ENCODE measurements at places on chromosomes 12 and 14.

DNA sequence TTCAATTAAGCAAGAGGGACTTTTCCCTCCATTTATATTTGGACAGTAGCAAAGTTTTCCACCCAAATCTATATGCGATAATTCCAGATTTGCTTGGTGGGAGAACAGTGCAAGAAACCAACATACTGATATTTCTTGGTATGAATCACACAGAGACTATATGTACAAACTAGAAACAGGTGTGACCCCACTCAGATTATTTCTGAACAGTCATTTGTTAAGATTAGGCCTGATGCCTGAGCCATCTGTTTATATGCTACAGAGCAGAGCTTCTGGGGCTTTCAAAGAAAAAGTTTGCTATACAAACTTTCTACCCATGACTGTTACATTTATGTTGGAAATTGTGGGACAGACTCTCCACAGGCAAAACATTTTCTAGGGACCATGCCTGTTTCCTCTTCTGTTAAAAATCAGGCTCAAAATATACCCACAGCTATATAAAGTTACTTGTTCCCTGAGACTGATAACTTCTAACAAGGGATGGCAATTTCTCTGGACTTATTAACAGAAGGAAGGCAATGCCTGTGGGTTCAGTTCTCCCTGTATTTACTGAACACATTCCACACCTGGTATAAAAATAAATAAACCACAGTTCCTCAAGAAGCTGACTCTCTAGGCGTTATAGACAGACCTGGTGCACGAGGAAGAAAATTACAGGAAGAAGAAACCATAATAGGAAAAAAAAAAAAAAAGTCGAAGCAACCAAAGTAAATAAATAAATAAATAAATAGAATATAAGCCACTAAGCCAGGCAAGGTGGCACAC is 8.0 kb downstream of the PTPN21 start:
- H3K27me3 ChIP-seq, result peaks cover 7% of the 10 kb centered on the region
- peaks cover under 1% of the 10 kb centered on the region for H3K4me1 ChIP-seq
- no peak overlapping the region for H3K27ac ChIP-seq

GRCh38 chr14:35897616-35898111 is 71.5 kb downstream of the BRMS1L start:
- H3K27ac ChIP-seq, result no peak overlapping the region
- DNase-seq, result no peak
- H3K4me1 ChIP-seq, result no peaks in the 10 kb centered on the region
- H3K36me3 ChIP-seq, result peaks cover 2% of the 10 kb centered on the region

DNA sequence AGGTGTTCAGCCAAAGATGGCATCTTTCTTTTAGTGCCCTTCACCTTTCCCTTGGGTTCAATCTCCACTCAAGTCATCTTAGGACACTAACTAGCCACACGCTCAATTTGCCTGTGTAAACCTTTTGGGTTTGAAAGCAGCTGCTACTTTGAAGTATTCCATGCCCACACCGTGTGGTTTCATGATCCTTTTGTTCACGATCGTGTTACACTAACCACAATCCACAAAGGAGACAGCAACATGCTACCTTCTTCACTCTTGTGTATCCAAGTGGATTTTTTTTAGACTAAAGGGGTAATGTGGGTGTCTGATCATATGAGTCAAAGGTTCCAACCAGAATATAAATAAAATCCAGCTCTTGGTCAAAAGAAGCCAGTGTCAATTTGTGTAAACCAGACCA is 122.7 kb upstream of the FAR2 start:
- H3K27me3 ChIP-seq, result no peaks in the 10 kb centered on the region
- H3K4me1 ChIP-seq, result peaks cover 7% of the 10 kb centered on the region
- no peak overlapping the region for H3K4me3 ChIP-seq
- no peaks in the 10 kb centered on the region for H3K36me3 ChIP-seq

DNA sequence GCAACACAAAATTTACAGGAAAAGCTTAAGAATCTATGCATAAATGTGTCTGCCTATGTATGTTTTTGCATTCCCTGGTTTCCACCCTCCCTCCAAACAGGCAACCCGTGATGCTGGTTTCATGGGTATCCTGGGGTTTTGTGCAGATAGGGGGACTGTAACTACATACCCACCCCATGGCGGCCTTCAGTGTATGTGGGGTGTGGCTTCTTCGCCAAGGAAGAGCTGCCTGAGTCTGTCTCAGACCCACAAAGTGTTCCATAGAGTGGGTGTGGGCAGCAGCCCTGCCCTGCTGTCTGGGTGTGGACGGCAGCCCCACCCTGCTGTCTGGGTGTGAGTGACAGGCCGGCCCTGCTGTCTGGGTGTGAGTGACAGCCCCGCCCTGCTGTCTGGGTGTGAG is 174.8 kb downstream of the ADGRD1 start:
- no peaks in the 10 kb centered on the region for H3K36me3 ChIP-seq
- H3K4me3 ChIP-seq, result no peak overlapping the region
- H3K27ac ChIP-seq, result no peak overlapping the region
- H3K4me1 ChIP-seq, result no peaks in the 10 kb centered on the region
- no peaks in the 10 kb centered on the region for H3K27me3 ChIP-seq
- DNase-seq, result no peak

- no peaks in the 10 kb centered on the region for H3K4me1 ChIP-seq
- no peaks in the 10 kb centered on the region for H3K36me3 ChIP-seq
- DNase-seq, result no peak
- no peak overlapping the region for H3K4me3 ChIP-seq
Observed at GRCh38 chr12:58804749-58805148, 115.6 kb downstream of the LRIG3 start.

- peaks cover 12% of the 10 kb centered on the region for H3K4me1 ChIP-seq
- no peaks in the 10 kb centered on the region for H3K27me3 ChIP-seq
- H3K36me3 ChIP-seq, result peaks cover 6% of the 10 kb centered on the region
- DNase-seq, result no peak
- no peak overlapping the region for H3K27ac ChIP-seq
- H3K4me3 ChIP-seq, result no peak overlapping the region
Observed at GRCh38 chr14:90096566-90096965, 34.8 kb downstream of the KCNK13 start.

GRCh38 chr12:109795023-109795422 is 38.2 kb downstream of the TRPV4 start:
- DNase-seq, result no peak
- H3K36me3 ChIP-seq, result no peaks in the 10 kb centered on the region
- H3K27ac ChIP-seq, result no peak overlapping the region
- H3K27me3 ChIP-seq, result peaks cover 2% of the 10 kb centered on the region
- no peaks in the 10 kb centered on the region for H3K4me1 ChIP-seq

DNA sequence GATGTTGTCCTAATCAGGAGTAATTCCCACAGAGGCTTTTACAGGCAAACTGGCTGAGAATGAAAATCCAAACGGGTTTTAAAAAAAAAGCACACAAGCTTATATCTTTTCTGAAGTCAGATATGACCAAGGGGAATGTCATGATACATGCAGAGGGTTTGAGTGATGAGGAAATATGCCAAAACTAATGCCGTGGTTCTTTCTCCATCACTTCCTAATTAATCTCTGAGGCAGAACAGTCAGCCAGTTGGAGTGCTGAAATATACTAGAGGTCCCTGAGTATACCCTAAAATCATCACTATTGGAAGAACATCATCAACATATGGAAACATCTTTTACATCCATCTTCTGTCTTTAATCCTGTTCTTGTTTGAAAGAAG is 160.8 kb upstream of the FAR2 start:
- no peak for DNase-seq
- no peaks in the 10 kb centered on the region for H3K4me1 ChIP-seq
- H3K4me3 ChIP-seq, result no peak overlapping the region
- H3K27me3 ChIP-seq, result peaks cover 4% of the 10 kb centered on the region
- no peak overlapping the region for H3K27ac ChIP-seq

DNA sequence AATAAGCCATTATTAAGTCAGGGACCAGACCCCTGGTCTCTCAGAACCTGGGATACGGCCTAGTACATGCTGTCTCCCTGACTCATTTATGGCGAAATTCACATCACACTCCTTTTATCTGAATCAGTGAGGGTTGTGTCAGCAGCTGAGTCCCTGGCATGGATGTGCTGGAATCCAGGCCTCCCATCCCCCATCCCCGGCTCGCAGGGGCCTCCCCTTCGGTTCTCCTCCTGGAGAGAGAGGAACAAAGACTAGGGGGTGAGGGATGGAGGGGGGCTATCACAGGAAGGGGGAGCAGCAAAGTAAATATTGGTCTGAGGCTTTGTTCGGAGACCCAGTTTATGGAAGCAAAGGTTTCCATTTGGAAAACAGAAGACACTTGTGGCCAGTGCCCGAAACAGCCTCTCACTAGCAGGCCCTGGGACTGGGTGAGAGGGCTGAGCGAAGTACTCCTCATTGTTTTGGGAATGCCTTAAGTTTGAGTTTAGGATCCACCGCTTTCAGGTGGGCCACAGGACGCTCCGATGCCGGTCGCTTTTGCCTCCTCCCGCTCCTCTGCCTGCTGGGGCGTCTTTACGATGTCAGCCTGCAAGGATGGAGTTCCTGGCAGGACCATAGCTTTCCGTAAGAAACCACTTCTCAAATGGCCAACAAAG is 145.0 kb downstream of the PRKCH start:
- no peaks in the 10 kb centered on the region for H3K27me3 ChIP-seq
- H3K4me1 ChIP-seq, result peaks cover 41% of the 10 kb centered on the region
- no peak overlapping the region for H3K27ac ChIP-seq
- no peak for DNase-seq
- no peak overlapping the region for H3K4me3 ChIP-seq
- H3K36me3 ChIP-seq, result peaks cover 74% of the 10 kb centered on the region

- no peaks in the 10 kb centered on the region for H3K4me1 ChIP-seq
- no peaks in the 10 kb centered on the region for H3K27me3 ChIP-seq
- H3K27ac ChIP-seq, result no peak overlapping the region
- DNase-seq, result no peak
Observed at GRCh38 chr14:29587046-29587445, 340.6 kb downstream of the PRKD1 start.

- no peaks in the 10 kb centered on the region for H3K36me3 ChIP-seq
- H3K4me3 ChIP-seq, result no peak overlapping the region
- DNase-seq, result no peak
- no peaks in the 10 kb centered on the region for H3K4me1 ChIP-seq
Observed at GRCh38 chr12:52534482-52534881, 14.3 kb upstream of the KRT5 start.

DNA sequence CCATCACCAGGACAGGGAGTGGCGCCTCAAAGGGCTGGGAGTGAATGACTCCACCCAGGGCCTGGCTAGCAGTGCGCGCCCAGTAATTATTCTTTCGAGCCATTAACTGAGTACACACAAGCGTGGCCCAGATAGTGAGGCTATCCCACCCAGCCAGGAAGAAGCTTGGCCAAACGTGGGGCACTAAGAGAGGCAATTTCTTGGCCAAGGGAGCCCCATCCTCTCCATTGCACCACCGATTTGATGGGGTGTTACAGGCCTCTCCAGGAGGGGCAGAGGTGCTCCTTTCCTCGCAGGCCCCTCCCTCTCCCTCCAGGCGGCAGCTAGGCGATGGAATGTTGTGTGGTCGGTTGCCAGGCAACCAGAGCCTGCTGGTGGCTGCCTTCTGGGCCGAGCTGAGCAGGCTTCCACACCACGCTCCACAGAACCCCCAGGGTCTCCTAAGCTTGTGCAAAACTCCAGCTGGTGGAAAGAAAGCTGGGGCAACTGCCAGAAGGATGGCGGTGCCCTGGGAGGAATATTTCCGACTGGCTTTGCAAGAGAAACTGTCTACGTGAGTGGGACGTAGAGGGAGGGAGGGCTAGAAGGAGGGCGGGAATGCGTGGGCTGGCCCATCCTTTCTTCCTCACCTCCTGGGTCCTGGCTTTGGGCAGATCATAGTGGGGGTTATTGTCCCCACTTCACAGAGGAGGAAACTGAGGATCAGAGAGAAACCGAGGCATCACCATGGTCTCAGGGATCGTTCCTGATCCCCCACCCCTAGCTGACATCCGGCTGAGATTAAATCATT is at the start of gene CFAP73:
TSS of gene CFAP73 (plus strand) at position 364 of the 790 bp plus-strand sequence. CDS start at position 498, 134 bp downstream.
- H3K27ac ChIP-seq, result no peak within 1 kb of the TSS
- H3K4me1 ChIP-seq, result peaks cover 13% of the 10 kb centered on the region
- no peak for DNase-seq
- no peaks in the 10 kb centered on the region for H3K36me3 ChIP-seq

- H3K36me3 ChIP-seq, result peaks cover 19% of the 10 kb centered on the region
- no peak for DNase-seq
- H3K27ac ChIP-seq, result no peak overlapping the region
- H3K4me1 ChIP-seq, result peaks cover 15% of the 10 kb centered on the region
Observed at GRCh38 chr12:14362352-14362751, 3.1 kb upstream of the ATF7IP start.

GRCh38 chr14:67987606-67988005 is 168.0 kb downstream of the RAD51B start:
- H3K27me3 ChIP-seq, result no peaks in the 10 kb centered on the region
- no peaks in the 10 kb centered on the region for H3K4me1 ChIP-seq
- H3K4me3 ChIP-seq, result no peak overlapping the region
- H3K36me3 ChIP-seq, result no peaks in the 10 kb centered on the region

DNA sequence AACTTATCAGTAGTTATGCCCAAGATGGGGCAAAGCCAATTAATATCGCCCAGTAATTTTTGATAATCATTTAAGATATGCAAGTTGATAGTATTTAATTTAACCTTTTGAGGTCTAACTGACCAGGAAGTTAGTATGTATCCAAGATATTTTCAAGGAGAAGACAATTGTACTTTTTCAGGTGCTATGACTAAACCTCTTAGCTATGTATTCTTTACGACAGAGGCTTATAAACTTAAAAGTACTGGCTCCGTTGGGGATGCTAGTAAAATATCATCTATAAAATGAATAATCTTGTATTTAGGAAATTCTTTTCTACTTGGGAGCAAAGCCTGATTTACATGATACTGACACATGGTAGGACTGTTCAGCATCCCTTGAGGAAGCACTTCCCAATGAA is 40.3 kb downstream of the TMTC3 start:
- no peak overlapping the region for H3K4me3 ChIP-seq
- peaks cover 8% of the 10 kb centered on the region for H3K36me3 ChIP-seq
- no peaks in the 10 kb centered on the region for H3K4me1 ChIP-seq
- no peak overlapping the region for H3K27ac ChIP-seq

DNA sequence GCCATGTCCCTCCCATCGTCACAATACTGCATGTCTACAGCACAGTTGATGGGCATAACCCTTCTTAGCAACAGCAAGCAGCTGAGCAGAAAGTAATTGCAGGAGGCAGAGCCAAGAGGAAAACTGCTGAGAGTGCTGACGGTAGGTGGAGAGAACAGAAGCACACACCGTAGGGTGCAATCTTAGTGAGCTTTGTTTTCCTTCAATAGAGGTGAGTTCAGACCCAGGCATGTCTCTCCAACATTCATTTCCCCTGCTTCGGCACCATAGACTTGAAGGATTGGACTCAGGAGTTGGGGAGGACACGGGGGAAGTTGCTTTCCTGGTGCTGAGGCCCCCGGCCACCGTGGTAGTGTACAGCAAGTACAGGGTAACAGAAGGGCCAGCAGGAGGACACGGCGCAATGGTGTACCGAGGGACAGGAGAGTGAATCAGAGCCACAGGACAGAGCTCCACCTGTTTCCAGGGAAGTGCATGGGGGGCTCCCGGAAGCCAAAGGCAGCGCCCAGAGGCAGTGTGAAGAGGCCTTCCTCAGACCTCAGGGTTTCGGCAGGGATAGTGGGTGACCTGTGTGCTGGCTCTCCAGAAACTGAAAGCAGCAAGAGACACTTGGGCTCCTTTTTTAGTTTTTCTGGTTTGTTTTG is 36.3 kb upstream of the SINHCAF start:
- no peaks in the 10 kb centered on the region for H3K27me3 ChIP-seq
- DNase-seq, result peak; percentile 7
- H3K36me3 ChIP-seq, result no peaks in the 10 kb centered on the region
- H3K4me3 ChIP-seq, result peak overlapping the region; percentile 79

GRCh38 chr14:68794851-68795596 is 2.2 kb upstream of the ZFP36L1 start:
- no peaks in the 10 kb centered on the region for H3K27me3 ChIP-seq
- peaks cover 34% of the 10 kb centered on the region for H3K4me1 ChIP-seq
- peak; percentile 54 for DNase-seq

Measured in T-helper 2 cell treated with Interferon-gamma antibody and Interleukin-4, amounts not matched to agents 5 μg/mL and 100 μg/mL, for 36 hours (primary cell).